ENCODE measurements at places on chromosomes 12 and 14.

DNA sequence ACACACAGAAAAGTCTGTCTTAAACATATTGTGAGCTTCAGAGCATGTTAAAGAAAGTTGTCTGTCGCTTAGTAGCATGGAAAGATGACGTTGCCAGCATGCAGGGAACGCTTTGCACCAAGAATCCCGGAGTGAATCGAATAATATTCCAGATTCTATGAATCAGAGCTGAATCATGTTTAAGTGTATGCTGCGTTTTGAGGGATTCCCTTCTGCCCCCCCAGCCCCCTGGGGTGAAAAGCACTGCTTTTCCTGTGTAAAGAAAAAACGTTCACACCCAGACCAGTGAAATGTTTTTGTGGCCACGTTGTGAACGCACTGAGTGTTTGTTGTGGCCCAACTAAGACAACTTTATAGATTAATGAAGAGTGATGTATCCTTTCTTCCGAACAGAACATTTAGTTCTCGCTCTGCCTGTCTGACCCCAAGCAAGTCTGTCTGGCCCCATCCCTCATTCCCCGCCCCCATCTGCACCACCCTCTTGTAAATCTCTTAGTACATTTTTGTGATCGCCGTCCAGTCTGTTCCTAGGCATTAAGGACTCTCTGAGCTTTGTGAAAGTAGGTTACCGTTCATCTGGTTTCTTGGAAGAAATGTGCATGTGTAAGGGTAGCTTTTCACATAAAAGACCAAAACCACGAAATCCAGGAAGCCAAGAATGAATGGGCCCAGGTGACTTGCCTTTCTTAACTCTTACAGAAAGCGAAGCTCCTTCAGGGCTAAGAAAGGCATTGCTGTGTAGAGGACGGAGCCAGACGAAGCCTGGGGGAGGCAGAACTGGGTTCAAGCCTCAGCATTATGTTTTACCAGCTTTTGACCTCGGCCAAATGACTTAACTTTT is 103.0 kb downstream of the SAMD4A start:
- DNase-seq, result no peak

- DNase-seq, result no peak
Observed at GRCh38 chr12:946631-947030, 2.9 kb downstream of the RAD52 start.

DNA sequence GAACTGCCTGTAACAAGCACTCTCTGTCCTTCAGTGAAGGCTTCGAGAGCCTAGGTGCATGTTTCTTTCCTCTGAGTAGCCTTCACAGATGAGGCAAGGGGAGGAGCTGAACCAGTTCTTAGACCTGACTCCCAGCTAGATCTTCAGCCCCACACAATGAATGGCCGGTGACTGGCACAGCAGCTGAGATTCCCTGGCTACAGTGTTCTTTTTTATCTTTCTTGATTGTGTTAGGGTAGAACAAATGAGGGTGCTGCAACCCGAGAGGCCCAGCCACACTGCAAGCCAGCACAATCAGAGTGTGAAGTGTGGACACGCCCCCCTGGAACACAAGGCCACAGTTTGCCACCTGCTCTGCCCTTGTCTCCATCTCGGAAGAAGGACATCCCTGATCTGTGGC is 19.1 kb upstream of the COL2A1 start:
- DNase-seq, result no peak

- DNase-seq, result peak; percentile 15
Observed at GRCh38 chr12:66409195-66409871, 107.0 kb downstream of the HELB start.

- DNase-seq, result no peak
Observed at GRCh38 chr12:2291182-2291832, 238.5 kb downstream of the CACNA1C start.

- DNase-seq, result no peak
Observed at GRCh38 chr12:42552822-42553221, 36.7 kb downstream of the PRICKLE1 start.

DNA sequence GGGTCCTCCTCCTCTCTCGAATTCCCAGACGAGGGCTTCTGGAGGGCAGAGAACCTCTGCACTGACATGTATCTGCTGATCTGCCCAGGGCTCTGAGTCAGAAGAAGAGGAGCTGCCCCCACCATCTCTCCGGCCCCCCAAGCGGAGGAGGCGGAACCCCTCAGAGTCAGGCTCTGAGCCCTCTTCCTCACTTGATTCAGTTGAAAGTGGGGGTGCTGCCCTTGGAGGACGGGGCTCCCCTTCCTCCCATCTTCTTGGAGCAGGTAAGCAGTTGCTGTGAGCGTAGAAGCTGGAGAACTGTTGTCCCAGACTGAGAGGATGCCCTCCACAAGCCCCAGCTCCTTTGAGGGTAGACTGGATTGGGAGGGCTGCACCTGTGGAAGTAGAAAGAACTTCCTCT is 19.8 kb downstream of the PRPF40B start:
- no peak for DNase-seq

- DNase-seq, result no peak
Observed at GRCh38 chr12:92194561-92194960, 48.9 kb upstream of the BTG1 start.

DNA sequence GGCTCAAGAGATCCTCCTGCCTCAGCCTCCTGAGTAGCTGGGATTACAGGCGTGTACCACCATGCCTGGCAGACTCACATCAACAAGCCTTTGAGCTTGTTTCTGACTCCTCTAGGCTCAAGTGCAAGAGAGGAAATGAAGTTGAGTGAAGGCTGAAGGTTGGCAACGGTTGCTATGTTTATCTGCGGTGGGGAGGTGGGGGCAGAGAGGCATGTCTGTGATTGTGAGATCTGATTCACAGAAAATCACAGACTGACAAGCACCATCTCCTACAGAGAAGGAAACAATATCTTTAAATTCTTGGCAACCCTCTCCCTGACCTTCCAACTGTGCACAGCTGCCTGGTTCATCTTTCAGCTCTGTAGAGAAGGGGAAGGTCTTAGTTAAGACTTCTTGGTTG is 22.1 kb upstream of the NINJ2 start:
- DNase-seq, result peak; percentile 72

- DNase-seq, result no peak
Observed at GRCh38 chr14:44979740-44980356, 17.9 kb downstream of the TOGARAM1 start.

DNA sequence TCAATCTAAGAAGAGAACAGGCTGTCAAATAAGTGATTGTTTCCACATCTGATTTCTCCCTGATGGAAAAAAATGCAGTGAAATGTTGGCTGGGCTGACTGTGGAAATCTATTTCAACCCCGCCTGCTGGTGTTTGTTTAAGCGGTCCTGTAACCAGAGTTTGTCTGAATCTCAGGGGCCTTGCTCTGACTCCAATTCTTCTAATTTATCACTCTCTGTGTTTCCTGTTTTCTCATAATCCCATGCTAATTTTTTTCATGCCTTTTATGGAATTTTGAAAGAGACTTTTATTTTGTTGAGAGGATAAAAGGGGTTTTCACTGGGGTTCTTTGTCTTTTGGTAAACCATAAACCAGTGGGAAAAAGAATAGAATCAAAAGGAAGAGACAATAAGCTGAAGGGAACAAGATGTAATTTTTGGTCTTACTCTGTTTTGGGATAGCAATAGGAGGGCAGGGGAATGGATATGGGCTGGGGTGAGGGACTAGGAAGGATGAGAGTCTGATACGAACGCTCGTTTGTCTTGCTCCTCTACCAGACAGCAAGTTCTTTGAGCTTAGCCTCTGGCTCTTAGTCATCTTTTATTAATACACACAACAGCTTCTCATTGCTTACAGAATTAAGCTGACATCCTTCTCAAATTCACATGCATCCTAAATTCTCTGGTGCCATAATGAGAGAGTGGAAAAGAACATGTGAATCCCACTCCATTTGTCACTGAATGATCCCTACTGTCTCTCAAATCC is 8.0 kb upstream of the MGP start:
- no peak for DNase-seq

DNA sequence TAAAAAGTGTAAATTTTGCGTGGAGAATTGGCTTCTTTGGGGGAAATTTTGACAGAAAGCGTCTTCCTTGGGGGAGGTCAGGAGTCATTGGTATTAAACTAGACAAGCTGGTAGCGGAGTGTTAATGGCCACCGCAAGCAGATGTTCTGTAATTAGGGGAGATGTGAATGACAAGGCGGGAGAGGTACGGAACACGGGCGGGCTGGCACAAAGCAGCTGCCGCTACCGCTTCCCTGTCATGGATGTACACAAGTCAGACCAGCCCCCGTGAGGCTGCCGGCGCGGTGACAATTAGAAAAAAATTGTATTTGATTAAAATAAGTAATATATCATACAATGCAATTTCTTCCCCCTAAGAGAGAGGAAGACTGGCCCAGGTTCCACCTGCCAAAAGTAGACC is 501.6 kb downstream of the VRK1 start:
- DNase-seq, result no peak

DNA sequence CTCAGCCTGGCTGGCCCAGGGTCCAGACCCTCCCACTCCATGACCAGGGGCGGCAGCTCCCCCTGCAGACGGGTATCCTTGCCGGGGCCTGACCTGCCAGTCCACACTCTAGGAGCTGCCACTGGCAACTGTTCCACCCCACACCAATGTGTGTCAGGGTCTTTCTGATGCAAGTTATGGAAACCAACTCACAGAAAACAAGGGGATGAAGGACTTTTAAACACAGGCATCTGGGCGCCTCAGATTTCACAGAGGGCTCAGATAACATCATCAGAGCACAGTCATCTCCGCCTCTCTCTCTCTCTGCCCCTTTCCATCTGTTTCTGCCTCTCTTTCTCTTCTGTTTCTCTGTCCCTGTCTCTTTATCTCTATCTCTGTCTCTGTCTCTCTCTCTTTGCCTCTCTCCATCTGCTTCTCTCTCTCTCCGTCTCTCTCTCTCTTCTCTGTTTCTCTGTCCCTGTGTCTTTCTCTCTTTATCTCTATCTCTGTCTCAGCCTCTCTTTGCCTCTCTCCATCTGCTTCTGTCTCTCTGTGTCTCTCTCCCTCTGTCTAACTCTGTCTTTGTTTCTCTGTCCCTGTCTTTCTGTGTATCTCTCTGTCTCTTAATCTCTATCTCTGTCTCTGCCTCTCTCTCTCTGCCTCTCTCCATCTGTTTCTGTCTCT is 67.4 kb upstream of the FBRSL1 start:
- DNase-seq, result no peak

Data from T-helper 9 cell (primary cell).